ENCODE measurements at places on chromosomes 16 and 17.

DNA sequence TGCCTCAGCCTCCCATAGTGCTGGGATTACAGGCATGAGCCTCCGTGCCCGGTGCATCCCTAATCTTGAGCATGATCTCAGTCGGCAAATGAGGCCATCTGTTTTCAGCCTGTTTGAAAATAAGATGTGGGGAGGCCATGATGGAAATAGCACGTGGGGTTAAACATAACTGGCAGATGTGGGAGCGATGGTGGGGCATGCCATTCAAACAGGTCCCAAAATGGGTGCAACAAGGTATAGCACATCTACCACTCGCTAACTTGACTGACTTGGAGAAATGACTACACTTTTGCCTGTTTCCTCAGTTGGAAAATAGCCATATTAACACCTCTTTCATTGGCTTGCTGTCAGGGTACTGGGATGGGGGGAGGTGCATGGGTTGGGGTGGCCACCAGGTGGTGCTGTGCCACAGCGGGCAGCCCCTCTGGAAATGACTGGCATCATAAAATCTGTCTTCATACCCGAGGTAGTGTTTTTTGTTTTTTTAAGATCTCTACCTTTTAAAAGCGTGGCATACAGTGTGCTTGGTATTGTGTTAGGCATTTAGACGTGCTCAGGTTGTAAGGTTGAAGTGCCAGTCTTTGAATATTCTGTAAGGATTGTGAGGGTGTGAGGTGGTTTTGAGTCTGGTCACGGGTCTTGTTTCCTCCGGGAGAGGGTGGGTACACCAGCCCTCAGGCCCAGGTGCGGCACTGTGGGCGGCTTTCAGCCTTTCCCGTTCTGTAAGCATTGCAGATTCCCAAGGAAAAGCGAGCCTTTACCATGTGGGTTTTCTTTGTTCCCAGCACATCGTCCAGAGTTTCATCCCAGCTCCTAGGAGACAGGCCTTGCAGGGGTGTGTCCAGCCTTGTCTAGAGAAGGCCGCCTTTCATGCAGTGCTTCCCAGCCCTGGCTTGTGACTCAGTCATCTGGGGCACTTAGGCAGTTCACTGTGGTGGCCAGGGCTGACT lies 2.9 kb upstream of the TTYH2 start:
- peak; percentile 70 for DNase-seq

DNA sequence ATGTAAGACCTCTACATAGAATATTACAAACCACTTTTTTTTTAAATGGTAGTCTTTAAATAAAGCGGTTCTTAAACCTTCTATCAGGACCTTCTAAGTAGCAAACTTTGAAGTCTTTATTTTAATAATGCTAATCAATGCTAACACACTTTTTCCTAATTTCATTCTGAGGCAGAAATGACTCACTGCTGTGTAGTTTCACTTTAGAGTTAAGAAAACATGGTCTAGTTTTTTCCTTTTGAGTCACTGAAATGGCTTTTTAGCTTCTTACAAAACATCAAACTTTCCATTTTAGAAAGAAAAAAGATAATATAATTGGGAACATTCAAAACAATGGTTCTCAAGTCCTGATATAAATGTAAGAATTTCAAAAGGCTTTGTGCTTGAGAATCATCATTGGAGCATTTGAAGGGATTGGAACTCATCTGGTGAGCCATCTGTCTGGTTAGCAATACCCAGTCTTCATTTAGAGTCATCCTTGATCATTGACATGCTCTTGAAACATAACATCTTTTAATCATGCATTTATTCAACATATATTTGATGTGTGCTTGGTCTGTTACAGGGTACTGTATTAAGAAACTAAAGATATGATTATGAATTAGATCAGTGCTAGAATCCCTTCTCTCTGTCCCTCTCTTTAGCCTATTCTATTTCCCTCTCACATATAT lies 258.3 kb upstream of the MON1B start:
- DNase-seq = no peak

- no peak for DNase-seq
Measured at GRCh38 chr16:58577141-58577540, 52.5 kb downstream of the CNOT1 start.

- DNase-seq = no peak
Measured at GRCh38 chr17:12395733-12396354, 269.8 kb upstream of the MYOCD start.

DNA sequence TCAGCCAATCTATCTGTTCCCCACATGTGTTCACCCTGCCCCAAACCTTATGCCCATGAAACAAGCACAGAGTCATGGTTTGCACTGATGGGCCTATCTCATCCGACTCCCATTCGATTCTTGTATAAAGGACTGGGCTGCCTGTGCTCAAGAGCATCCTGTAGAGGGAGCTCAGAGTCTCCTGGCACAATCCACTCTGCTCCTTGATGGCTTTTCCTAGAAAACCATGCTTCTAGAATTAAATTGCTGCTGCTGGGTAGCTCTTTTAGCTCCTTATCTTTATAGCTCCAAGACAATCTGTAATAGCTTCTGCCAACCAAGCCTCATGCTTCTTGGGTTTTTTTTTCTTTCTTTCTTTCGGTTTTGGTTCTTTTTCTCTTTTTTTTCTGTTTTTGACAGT lies 9.7 kb downstream of the ZNF19 start:
- no peak for DNase-seq

DNA sequence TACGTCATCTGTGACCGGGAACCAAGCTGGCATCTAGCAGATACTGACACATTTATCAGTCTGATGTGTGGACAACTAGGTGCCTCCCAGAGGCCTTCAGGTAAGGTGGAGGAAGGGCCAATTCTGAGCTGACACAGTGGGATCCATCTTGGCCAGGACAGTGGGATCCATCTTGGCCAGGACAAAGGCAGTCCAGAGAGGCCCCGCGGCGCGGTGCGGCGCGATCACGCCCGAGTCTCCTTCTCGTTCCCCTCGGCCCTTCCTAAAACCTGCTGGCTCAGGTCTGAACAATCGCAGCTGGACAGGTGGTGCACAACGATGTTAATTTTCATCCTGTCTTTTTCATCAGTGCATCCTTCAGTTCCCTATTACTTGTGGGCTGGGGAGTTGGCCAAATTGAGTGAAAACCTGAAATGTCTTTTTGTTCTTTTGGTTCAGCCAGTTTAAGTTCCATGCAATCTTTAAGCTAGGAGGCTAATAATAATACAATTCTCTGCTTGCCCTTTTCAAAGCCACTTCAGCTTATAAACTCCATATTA lies 486 bp upstream of the WSB1 start:
- DNase-seq = no peak

- no peak for DNase-seq
Measured at GRCh38 chr17:65902155-65902554, 289.8 kb downstream of the CEP112 start.

DNA sequence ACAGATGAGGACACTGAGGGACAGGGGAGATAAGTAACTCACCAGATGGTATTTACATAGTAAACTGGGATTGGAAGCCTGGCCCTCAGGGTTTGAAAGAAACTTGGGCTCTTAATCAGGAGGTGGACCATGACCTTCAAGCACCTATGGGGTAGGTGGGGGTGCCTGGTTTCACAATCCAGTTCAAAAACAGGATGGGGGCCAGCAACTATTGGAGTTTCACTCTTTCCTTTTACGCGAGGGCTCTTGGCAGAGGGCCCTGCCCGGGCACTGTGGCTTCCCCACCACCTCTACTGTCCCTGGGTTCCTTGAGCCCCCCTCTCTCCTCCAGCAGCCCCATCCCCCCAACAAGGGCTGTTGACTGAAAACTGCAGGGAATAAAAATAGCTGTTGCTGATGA lies 11.3 kb upstream of the PRR29 start:
- no peak for DNase-seq

- DNase-seq = no peak
Measured at GRCh38 chr16:66293207-66293735, 73.2 kb upstream of the CDH5 start.

- DNase-seq = peak; percentile 33
Measured at GRCh38 chr17:77834170-77835115, 124.1 kb upstream of the TNRC6C start.

GRCh38 chr17:70040336-70040735 lies 34.7 kb upstream of the KCNJ16 start:
- no peak for DNase-seq

- DNase-seq = no peak
Measured at GRCh38 chr17:82910041-82910481, 70.2 kb upstream of the ZNF750 start.

- no peak for DNase-seq
Measured at GRCh38 chr17:14918540-14918939, 346.6 kb downstream of the PMP22 start.

DNA sequence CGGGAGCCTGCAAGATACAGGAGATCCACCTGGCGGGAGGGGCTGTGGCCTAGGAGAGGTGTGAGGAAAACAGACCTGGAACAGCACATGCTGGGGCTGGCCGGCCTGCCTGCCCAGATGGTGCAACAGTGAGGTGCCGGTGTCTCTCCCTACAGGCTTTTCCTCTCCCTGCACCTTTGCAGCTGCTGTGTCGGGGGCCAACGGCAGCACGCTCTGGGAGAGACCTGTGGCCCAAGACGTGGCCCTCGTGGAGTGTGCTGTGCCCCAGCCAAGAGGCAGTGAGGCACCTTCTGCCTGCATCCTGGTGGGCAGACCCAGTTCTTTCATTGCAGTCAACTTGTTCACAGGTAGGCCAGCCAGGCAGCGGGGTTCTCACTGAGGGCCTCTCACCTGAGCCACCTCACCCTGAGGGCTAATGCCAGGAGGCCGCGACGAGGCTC lies 15.9 kb downstream of the RGS11 start:
- no peak for DNase-seq

DNA sequence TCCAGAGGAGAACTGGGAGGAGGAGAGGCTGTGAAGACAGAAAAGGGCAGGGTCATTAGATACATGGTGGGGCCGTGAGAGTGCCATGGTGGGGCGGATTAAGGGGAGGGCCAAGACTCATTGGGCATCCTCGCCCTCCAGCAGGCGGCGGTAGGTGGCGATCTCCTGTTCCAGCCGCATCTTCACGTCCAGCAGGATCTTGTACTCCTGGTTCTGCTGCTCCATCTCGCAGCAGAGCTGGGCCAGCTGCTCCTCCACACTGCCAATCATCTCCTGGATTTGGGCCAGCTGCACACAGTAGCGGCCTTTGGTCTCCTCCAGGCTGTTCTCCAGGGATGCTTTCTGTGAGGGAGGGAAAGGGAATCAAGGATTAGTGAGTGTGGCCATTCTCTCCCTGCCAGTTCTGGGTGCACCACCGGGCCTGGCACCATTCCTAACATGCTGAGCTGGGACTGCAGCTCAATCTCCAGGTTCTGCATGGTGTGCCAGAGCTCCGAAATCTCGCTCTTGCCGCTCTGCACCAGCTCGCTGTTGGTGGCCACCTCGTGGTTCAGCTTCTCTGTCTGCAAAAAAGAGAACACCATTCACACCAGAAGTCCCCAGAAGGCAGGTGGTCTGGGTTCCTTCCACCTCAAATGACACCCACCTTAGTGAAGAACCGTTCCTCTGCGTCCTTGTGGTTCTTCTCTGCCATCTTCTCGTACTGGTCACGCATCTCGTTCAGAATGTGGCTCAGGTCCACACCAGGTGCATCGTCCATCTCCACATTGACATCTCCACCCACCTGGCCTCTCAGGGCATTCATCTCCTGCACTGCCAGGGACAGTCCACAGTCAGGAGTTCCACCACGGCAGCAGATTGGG lies 129.0 kb downstream of the CCDC144A start:
- DNase-seq = no peak

DNA sequence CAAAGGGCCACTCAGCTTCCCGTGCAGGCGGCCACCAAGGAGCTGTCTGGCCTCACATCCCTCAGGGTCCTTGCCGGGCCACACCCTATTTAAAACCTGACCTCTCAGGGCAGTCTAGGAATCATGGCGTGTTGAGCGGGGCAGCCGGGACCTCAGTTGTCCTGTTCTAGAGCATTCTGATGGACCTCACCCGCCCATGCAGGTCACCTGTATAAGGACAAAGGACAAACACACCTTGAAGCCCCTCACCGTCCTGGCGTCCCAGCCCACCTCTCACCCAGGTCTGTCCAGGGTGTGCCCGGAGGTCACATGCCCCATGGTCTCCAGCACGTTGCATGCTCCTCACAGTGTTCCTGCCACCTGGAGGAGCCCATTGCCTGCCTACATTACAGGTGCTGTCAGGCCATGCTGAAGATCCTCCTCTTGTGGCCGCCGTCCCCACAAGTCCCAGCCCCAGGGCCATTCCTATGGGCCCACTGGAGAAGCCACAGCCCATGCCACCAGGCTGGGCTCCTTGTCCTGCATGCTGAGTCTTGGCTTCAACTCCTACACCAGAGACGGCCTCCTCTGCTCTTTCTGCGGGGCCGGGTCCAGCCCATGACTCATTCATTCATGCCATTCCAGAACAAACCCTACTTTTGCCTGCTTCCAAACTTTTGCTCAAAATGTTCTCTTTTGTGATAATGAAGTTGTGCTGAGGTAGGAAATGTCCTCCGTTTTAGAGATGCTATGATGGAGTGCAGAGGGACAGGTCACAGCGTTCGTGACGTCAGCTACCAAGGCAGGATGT lies 46.3 kb downstream of the PEMT start:
- no peak for DNase-seq

GRCh38 chr17:39339272-39339671 lies 62.2 kb downstream of the FBXL20 start:
- DNase-seq = no peak

GRCh38 chr16:82924075-82924854 lies 297.5 kb downstream of the CDH13 start:
- no peak for DNase-seq

DNA sequence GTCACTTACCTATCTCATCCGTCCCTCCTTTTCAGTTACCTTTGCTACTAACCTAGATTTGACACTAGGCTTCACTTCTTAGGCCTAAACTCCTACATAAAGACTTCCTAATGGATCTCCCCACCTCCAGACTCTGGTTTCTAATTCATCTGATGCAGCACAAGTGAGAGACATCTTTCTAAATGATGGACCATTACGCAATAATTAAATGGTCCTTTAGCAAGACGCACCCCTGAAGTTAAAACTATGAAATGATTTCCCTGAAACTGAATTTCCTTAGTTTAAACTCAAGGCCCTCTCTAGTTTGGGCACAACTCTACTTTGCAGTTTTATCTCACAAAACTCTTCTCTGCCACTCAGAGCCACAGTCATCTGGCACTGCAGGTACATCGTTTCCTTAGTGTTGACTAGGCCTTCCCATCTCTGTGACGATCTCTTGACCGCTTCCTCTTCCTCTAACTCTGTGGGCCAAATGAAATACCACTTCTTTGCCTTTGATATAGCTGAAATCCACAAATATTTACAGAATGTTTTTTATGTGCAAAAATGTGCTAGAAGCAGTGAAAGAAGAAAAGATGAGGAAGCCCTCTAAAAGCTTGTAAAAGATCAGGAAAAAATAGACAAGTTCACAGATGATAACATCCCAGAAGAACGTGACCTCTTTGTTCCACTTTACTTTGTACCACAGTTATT lies 3.3 kb downstream of the SYNRG start:
- DNase-seq = no peak
